ENCODE measurements at places on chromosomes 1 and 21.

DNA sequence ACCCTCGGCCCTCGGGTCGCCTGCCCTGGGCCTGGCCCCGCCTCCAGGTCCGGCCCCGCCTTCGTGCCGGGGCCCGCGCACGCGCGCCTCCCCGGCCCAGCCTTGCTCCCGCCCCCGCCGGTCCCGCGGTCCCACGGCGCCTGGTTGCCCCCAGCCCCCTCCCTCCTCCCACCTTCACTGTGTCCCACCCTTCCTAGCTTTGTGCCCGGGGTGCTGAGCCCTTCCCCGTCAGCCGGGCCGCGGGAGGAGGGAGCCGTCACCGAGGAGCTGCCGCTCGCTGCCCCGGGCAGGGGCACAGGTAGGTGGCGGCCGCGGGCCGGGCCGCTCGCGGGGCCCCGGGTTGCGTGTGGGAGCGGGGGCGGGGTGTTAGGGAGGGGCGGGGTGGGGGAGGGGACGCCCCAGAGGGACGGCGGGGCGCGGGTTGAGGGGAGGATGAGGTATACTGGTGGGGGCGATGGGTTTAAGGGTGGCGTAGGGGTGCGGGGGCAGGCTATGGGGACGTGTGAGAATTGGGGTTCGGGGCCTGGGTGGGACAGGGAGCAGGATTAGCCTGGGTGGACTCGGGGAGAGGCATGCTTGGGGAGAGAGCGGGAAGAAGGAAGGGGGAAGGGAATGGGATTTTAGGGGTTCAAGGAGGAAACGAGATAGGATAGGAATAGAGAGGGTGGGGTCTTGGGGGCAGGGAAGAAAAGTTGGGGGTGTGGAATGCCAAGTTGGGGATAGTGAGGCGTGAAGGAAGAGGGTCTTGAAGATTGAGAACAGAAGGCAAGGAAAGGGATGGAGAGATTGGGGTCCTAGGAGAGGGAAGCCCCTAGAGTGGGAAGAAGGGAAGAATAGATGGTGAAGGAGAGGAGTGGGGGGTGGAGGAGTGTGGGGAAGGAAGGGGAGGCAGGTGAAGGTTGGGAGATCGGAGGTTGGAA is at the start of gene LRRC42:
LRRC42 (plus strand) TSS at position 99 of the 920 bp plus-strand sequence. CDS start 5,650 bp downstream, outside the sequence.
- DNase-seq: no peak

DNA sequence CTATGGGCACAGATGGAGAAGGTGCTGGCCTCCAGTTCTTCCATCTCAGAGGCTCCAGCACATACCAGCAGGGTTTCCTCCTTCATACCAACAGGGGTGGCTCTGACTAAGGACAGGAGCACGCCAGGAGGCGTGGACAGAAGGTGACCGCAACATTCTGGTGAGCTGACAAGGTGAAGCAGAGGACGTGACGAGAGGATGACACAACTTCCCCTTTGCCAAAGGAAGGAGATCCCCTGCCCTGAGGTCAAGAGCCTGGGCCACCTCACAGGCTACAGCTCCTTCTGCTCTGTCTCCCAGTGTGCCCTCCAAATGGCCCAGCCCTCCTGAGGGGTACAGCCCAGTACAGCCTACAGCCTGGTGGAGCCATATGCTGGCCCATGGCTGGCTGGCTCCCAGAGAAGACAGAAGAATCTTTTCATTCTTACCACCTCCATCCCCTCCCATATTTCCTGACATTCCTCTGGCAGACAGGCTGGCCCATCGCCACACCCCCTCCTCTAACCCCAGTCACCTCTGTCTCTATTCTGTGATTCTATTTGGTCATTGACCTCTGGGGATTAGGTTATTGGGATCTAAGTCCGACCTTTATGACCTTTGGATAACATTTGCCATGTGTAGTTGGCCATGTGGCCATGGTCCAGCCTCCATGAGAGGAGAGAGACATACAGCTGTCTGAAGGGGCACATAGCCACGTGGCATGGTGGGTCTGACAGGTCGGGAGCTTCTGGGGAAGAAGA is 5.1 kb upstream of the LAMB3 start:
- no peak for DNase-seq

GRCh38 chr1:224874775-224875174 is 54.7 kb upstream of the DNAH14 start:
- no peak for DNase-seq

DNA sequence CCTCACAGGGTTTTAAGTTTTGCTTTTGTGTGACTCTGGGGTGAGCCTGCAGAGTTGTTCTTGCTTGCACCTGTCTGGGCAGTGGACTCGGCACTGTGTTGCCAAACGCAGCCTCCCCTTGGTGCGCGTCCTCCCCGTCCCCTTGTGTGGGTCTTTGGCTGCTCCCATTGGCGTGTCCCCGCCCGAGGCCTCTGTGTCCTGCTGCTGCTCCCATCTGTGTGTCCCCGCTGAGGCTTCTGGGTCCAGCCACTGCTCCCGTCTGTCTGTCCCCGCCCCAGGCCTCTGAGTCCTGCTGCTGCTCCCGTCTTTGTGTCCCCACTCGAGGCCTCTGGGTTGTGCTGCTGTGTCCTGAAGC is 62.8 kb downstream of the PCNT start:
- DNase-seq: no peak

GRCh38 chr1:61186753-61187152 is 104.4 kb downstream of the NFIA start:
- no peak for DNase-seq

- peak; percentile 58 for DNase-seq
Measured at GRCh38 chr1:16145662-16146278, 10.1 kb downstream of the EPHA2 start.

- no peak for DNase-seq
Measured at GRCh38 chr1:160080381-160081100, 797 bp upstream of the KCNJ9 start.
